ENCODE measurements at places on chromosomes 7 and 10. TPM values are rescaled to one million over a fixed set of nuclear protein-coding genes. Genes with fewer than 3 reads are reported as not detected.

Gene TBX20
- total RNA-seq, result not detected

Gene SEMA4G
- 9.9 TPM for total RNA-seq

Gene KAZALD1
- total RNA-seq, result 10.0 TPM

Gene GPR146
- total RNA-seq, result 3.9 TPM

Gene FANK1
- 3.7 TPM for total RNA-seq

Gene LIPN
- total RNA-seq, result 0.30 TPM

Gene WNT16
- 12.0 TPM for total RNA-seq

Gene SPDYE6
- not detected for total RNA-seq

Gene UCMA
- total RNA-seq, result not detected

Gene GPR26
- total RNA-seq, result 1.8 TPM

Gene ADAM22
- 178 TPM for total RNA-seq

Gene CNPY1
- total RNA-seq, result 0.66 TPM

Gene ASB10
- not detected for total RNA-seq

Gene FZD1
- total RNA-seq, result 23.9 TPM

DNA sequence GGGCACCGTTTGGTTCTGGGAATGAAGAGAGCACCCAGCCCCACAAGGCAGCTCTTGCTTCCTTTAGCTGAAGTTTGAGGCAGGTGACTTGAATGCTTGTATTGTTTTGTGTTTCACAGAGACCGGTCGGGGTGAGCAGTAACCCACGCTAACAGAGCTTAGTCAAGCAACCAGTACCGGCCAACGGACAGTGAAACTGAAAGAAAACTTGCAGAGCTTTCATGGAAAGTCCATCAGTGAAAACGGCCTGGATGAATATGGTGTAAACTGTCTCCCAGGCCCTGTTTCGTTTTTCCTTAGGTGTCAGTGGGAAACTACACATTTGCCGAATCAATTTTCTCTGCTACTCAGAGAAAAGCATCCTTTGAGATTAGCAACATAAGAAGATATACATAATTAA, 101.1 kb downstream of the LYZL1 start:
- no peak overlapping the region for H3K27ac ChIP-seq
- no peak for DNase-seq
- no peaks in the 10 kb centered on the region for H3K27me3 ChIP-seq
- no peaks in the 10 kb centered on the region for H3K36me3 ChIP-seq
- H3K4me3 ChIP-seq, result no peak overlapping the region

DNA sequence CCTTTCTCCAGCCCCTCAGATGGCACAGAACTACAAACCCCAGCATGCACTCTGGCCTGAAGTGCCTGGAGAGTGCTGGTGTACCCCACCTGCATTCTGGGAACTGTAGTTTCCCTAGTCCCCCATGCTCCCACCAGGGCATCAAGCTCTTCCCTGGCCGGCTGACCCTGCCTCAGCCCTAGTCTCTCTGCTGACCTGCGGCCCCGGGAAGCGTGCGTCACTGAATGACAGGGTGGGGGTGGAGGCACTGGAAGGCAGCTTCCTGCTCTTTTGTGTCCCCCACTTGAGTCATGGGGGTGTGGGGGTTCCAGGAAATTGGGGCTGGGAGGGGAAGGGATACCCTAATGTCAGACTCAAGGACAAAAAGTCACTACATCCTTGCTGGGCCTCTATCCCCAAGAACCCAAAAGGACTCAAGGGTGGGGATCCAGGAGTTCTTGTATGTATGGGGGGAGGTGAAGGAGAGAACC, 2.1 kb downstream of the NOS3 start:
- H3K27me3 ChIP-seq, result no peaks in the 10 kb centered on the region
- H3K36me3 ChIP-seq, result no peaks in the 10 kb centered on the region
- H3K4me1 ChIP-seq, result peaks cover 33% of the 10 kb centered on the region
- DNase-seq, result peak; percentile 80

DNA sequence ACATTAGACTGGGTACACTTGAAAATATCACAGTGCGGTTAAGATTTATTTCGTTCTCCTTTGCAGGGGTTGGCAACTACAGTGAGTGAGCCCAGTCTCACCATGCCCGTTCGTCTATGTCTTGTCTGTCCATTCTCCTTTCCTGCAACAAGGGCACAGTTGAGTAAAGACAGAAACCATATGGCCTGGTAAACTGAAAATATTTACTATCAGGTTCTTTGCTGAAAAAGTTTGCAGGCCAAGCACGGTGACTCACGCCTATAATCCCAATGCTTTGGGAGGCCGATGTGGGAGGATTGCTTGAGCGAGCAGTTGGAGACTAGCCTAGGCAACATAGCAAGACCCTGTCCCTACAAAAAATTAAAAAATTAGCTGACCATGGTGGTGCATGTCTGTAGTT, 11.4 kb upstream of the KCTD7 start:
- no peak overlapping the region for H3K27ac ChIP-seq
- no peaks in the 10 kb centered on the region for H3K27me3 ChIP-seq
- no peaks in the 10 kb centered on the region for H3K4me1 ChIP-seq
- DNase-seq, result no peak
- no peaks in the 10 kb centered on the region for H3K36me3 ChIP-seq
- no peak overlapping the region for H3K4me3 ChIP-seq

DNA sequence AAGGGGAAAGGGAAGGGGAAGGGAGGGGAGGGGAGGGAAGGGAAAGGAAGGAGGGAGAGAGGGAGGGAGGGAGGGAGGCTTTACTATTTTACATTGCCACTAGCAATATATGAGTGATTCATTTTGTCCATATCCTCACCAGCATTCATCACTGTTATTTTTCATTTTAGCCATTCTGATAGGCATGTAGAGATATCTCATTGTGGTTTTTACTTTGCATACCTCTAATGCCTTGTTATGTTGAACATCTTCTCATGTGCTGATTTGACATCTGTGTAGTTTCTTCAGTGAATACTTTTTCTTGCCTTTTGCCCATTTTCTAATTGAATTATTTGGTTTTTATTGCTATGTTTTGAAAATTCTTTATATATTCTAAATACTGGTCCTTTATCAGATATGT, 52.7 kb downstream of the GCC1 start:
- no peak for DNase-seq
- no peak overlapping the region for H3K27ac ChIP-seq
- no peaks in the 10 kb centered on the region for H3K36me3 ChIP-seq
- H3K4me1 ChIP-seq, result peaks cover 9% of the 10 kb centered on the region

GRCh38 chr10:15374156-15374555, 3.1 kb upstream of the FAM171A1 start:
- H3K4me3 ChIP-seq, result no peak overlapping the region
- H3K27ac ChIP-seq, result no peak overlapping the region
- peaks cover 5% of the 10 kb centered on the region for H3K4me1 ChIP-seq
- no peaks in the 10 kb centered on the region for H3K27me3 ChIP-seq
- no peak for DNase-seq

DNA sequence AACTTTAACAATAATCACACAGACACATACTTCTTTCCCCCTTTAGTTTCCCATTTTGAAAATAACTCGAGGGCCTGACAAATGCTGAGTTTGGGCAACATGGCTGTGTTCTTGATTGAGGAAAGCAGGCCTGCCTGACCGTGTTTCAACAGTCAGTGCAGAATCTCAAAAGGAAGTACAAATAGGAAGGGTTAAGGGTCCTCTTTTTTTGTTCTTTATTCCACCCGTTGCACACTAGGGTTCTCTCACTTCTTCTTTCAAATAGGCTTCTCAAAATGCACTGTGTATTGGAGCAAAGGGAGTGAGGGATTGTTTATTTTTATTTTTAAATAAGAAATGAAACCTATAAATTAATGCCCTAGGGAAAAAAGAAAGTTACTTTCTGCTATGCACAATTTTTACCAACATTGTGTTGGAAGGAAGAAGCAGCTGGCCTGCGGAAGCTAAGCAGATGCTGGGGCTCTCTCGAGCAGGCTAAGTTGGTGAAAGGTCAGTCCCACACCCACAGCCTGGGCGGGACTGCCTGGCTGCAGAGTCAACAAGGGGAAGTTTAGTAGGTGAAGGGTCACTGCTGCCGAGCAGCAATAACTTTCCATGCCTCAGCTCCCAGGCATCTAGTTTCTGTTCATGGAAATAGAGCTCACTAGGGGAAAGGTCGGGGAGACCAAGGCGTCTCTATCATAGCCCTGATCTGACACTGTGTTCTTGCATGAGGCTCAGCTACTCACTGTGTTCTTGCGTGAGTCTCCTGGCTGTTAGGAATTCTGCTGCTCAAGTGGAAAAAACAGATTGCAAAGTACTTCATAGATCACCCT, 12.2 kb upstream of the PDK4 start:
- DNase-seq, result peak; percentile 69
- H3K36me3 ChIP-seq, result peaks cover 2% of the 10 kb centered on the region
- peak overlapping the region; percentile 86 for H3K27ac ChIP-seq
- peak overlapping the region; percentile 10 for H3K4me3 ChIP-seq
- H3K4me1 ChIP-seq, result peaks cover 7% of the 10 kb centered on the region

- no peaks in the 10 kb centered on the region for H3K36me3 ChIP-seq
- H3K4me1 ChIP-seq, result no peaks in the 10 kb centered on the region
- H3K27ac ChIP-seq, result no peak overlapping the region
- no peak for DNase-seq
These were observed 531.8 kb upstream of the C7orf33 start for GRCh38 chr7:148058753-148059152.

GRCh38 chr10:122295451-122295809, 24.3 kb downstream of the BTBD16 start:
- no peak overlapping the region for H3K27ac ChIP-seq
- H3K36me3 ChIP-seq, result no peaks in the 10 kb centered on the region
- no peak overlapping the region for H3K4me3 ChIP-seq
- H3K4me1 ChIP-seq, result peaks cover 6% of the 10 kb centered on the region
- no peaks in the 10 kb centered on the region for H3K27me3 ChIP-seq

DNA sequence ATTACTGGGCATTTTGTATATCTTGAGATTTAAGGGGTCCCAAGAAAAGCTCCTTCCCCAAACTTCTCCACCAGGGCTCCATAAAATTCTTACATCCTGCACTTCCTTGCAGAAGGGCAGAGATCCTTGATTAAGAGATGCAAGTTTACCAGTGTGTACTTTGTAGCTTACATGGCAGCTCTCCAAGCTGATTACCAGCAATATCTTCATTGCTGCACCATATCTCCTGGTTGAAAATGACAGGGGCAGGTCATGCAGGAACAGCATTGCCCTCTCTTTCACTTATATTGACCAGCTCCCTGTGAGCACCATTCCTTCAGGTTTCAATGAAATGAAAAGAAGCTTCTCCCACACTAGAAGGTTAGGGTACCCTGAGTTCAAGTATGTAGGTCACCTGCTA, 184.6 kb upstream of the PHYHIPL start:
- no peak for DNase-seq
- H3K4me1 ChIP-seq, result no peaks in the 10 kb centered on the region
- H3K27me3 ChIP-seq, result no peaks in the 10 kb centered on the region
- no peaks in the 10 kb centered on the region for H3K36me3 ChIP-seq
- H3K4me3 ChIP-seq, result no peak overlapping the region

GRCh38 chr10:35517431-35518181, 87.5 kb upstream of the GJD4 start:
- H3K27ac ChIP-seq, result no peak overlapping the region
- no peak overlapping the region for H3K4me3 ChIP-seq
- H3K27me3 ChIP-seq, result no peaks in the 10 kb centered on the region

DNA sequence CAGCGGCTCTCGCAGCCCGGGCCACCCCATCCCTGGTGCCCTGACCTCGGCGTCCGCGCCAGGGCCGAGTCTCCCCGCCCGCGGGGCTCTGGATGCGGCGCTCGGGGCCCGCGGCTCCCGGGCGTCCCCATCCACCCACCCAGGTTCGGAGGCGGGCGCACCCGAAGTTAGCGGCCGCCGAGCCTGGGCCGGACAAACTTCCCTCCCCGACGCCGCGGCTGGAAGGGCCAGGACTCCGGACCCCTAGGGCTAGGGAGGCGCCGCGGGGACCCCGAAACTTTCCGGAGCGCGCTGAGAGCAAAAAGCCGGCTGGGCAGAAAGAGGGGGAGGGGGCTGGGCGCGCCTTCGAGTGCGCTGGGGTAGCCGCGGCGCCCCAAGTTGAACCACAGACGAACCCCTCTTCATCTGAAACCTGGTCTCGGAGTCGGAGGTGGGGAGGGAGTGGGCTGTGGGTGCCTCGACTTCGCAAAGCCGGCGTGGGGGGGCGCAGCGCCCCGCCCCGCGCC, 3.7 kb upstream of the ELFN1 start:
- peaks cover 11% of the 10 kb centered on the region for H3K36me3 ChIP-seq
- H3K27me3 ChIP-seq, result peaks cover 25% of the 10 kb centered on the region
- H3K27ac ChIP-seq, result peak overlapping the region; percentile 47

DNA sequence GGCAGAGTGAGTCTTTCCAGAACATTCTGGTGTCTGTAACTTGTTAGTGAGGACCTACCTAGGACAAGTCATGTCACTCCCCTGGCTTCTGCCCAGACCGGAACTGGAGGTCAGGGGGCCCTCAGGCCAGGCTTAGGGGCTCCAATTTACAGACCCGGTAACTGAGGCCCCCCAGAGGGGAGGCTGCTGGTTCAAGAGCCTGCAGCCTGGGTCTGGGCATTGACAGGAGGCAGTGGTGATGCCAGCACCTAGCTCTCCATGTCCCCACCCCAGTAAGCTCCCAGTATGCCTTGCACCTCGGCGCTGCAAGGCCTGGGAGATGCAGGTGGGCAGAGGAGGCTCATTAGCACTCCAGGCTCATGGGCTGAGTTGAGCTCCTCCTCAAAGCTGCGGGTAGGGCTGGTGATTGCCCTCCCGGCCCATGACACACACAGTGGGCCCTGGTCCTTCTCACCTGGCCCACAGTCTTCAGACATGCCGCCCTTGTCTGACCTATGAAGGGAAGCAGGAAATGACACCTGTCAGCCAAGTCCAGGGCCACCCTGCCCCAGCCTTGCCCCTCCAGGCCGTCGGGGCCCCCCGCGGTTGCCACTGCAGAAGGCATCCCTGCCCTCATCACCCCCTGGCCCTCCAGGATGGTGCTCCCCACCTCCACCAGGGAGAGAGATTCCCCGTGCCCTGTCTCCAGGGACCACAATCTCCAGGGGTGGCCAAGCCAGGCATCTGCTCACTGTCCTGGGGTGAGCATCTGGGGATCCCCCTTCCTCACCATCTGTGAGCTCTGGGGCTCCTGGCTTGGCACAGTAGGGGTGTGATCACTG, 88.3 kb upstream of the TMEM248 start:
- no peaks in the 10 kb centered on the region for H3K36me3 ChIP-seq
- H3K27ac ChIP-seq, result no peak overlapping the region
- H3K4me1 ChIP-seq, result no peaks in the 10 kb centered on the region
- H3K4me3 ChIP-seq, result no peak overlapping the region
- DNase-seq, result no peak

GRCh38 chr10:80526218-80526617, 11.5 kb upstream of the SH2D4B start:
- peaks cover 7% of the 10 kb centered on the region for H3K36me3 ChIP-seq
- H3K4me3 ChIP-seq, result no peak overlapping the region
- peaks cover 7% of the 10 kb centered on the region for H3K4me1 ChIP-seq
- no peak for DNase-seq
- H3K27ac ChIP-seq, result no peak overlapping the region

DNA sequence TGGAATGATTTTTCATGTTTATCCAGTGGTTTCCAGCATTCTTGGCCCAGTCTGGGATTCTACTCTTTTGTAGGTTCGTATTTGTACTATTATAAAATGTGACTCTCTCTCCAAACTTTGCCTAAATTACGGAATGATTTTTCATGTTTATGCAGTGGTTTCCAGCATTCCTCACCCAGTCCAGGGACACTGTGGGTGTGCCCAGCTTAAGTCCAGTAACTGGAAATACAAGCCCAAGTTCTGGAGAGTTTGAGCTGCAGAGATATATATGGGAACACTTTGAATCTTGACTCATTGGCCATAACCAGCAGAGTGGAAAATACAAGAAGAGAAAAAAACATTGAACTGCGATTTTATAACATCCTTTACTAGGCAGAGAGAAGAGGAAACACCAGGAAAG, 5.9 kb upstream of the MAGI2 start:
- no peaks in the 10 kb centered on the region for H3K36me3 ChIP-seq
- no peak overlapping the region for H3K4me3 ChIP-seq
- no peak for DNase-seq
- peaks cover 9% of the 10 kb centered on the region for H3K4me1 ChIP-seq

Data from spinal cord (tissue), 10 donors.